ENCODE measurements at places on chromosomes 2 and 18.

DNA sequence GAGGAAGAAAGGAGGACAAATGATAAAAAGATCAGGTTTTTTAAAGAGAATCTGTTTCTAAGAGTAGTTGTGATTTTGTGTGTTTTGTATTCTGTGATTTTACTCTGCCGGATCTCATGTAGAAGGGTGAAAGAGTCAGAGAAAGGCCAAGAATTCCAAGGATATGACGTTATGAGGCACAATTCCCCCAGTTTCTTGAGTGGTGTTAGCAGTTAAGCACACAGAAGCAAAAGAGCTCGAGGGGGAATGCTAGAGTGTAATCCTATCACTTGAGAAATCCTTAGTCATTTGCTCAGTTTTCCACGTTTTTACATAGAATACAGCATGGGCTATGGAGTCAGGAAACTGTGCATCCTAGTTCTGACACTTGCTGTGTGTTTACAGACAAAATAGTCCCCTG is 34.8 kb downstream of the METTL4 start:
- DNase-seq = no peak

DNA sequence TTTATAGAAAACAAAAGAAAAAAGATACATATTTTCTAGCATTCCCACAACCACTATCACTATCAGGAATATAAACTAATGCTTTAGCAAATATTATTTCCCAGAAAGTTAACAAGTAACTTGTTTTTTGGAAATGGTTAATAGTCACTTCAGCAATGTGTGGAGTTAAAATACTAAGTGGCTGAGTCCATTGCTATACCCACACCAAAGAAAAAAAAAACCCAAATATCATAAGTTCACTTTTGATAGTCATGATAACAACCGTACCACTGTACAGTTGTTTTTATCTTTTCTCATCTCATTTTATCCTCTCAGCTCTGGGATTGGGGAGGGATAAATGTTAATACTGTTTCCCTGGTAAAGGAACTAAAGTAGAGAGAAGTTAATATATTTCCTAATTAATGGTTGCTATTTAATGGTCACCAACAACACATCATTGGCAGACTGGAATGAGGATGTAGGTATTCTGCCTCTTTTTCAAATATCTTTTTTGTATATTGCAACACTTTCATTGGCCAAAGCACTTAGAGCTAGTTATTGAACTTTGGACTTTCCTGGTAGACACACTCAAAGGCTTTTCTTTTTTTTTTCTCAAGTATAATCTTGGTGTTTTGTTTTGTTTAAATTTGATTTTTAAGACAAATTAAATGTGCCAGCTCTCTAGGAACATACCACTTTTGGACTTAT is 18.4 kb upstream of the KANSL1L start:
- DNase-seq = no peak

GRCh38 chr18:9321736-9322135 is 12.8 kb upstream of the TWSG1 start:
- DNase-seq = no peak

- DNase-seq = no peak
Observed at GRCh38 chr18:69755856-69756496, 191.7 kb downstream of the CD226 start.

DNA sequence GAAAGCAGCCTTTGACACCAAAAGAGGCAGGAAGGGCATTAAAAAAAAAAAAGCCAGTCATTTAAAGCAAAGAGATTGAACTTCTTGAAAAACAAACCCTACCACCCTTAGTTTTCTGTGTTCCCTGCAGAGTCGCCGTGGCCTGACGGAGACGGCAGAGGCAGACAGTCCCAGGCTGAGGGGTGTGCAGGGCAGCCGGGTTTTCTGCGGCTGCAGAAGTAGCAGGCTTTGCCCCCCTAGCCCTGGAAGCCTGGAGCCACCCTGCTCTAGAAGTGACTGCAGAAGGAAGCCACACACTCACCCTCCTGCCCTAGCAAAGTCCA is 2.8 kb downstream of the INPP5D start:
- no peak for DNase-seq
